C1 segment of cervical spinal cord (tissue), 14 donors: ENCODE measurements at places on chromosomes 3 and 15.

- no peak for DNase-seq
Measured at GRCh38 chr3:179236669-179237301, 14.1 kb downstream of the KCNMB3 start.

DNA sequence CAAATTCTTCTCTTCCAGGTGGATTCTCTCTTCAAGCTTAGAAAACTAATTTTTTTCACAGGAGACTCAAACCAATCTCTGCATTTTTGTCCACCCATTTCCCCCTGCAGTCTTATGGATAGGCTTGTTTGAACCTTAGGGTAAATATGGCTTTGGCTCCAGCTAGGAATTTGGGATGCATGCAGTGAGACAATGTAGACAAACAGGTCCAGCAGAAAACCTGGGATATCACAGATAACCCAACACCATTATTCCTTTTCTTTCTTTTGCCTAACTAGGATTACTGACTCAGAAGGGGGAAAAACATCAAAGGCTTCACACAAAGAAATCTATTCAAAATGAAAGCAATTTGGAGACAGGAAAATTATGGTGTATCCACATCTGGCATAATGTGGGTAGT is 11.2 kb upstream of the SEMA5B start:
- no peak for DNase-seq

DNA sequence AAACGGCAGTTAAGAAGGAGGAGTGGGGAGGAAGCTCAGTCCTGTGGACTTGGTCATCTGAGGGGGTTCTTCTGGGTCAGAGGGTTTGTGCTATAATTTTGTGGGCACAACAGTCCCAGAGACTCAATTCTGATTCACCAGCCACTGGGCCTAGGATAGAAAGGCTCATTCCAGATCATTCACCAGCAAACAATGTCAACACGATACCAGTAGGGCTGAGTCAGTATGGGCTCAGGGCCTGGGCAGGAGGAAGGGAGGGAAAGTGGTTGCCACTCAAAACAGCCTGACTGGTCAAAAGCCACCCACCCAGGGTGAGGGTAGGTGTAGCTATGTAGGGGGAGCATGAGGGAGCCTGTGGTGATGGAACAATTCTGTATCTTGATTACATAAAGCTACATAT is 86.9 kb upstream of the MEX3B start:
- no peak for DNase-seq

- no peak for DNase-seq
Measured at GRCh38 chr3:50806806-50807205, 132.1 kb downstream of the DOCK3 start.

DNA sequence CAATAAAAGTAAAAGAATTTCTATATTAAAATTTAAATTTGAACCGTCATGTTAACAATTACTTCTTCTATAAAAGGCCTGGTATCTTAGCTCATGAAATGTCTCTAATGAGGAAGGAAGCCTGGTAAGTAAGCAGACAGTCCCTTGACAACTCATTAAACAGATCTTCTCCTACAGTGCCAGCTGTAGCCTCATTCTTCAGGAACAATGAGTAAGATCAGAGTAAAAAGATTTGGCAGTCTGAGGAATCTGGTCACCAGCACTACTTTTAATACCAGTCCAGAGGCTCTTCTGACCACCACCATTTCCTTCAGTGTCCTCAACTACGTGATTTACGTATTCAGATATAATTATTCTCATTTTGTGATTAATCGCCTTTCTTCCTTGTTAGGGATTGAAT is 955.0 kb upstream of the ALCAM start:
- no peak for DNase-seq

DNA sequence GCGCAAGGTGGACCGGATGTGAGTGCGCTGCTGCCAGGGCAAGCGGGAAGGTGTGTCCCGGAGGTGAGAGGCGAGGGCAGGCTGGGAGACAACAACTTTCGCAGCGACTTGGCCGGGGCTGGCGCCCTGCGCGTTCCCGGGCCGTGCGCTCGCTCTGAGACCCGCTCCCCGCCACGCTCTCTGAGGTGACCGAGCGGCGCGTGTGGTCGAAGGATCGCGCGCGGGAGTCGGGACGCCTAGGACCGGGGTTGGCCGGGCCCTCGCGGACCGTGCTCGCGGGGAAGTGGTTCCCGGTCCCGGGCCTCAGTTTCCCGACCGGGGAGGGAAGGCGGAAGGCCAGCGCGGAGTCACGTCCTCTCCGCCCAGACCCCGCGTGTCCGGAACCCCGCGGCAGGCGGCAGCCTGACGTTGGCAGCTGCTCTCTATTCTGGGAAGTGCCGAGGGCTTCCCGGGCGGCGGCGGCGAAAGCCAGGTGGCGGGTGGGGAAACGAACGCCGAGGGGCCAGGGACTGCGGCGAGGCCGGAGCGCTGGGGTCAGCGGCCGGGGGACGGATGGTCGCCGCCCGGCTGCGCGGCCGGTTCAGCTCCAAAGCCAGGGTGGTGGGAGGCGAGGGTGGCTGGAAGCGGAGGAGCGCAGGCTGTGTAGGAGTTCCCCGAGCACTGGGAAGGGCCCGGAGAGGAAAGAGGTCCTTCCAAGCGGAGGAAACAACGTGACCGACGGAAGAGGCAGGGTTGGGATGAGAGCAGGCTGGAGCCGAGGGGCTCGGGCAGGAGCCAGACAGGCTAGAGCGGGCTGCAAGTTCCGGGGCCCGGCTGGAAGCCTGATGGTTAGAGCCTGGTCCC is 1.0 kb upstream of the IGF2BP2 start:
- DNase-seq = no peak

DNA sequence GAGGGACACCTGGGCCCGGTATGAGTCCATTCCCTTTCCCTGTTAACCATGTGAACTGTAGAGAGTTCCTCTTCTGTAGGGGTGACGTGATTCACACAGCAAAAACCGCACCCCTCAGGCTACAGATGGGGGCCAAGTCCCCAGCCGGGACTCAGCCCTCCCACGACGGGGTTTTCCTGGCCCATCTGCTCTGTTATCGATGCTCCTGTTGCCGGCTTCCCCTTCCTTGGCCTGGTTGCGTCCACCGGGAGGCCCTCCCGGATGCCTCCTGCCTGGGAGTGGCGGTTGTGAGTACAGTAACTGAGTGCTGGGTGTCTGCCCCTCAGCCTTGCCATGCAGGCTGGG is 817 bp upstream of the PLXNA1 start:
- no peak for DNase-seq

GRCh38 chr3:65334045-65334665 is 646.4 kb upstream of the ADAMTS9 start:
- no peak for DNase-seq

GRCh38 chr3:42999632-43000031 is 20.5 kb downstream of the GASK1A start:
- DNase-seq = no peak

DNA sequence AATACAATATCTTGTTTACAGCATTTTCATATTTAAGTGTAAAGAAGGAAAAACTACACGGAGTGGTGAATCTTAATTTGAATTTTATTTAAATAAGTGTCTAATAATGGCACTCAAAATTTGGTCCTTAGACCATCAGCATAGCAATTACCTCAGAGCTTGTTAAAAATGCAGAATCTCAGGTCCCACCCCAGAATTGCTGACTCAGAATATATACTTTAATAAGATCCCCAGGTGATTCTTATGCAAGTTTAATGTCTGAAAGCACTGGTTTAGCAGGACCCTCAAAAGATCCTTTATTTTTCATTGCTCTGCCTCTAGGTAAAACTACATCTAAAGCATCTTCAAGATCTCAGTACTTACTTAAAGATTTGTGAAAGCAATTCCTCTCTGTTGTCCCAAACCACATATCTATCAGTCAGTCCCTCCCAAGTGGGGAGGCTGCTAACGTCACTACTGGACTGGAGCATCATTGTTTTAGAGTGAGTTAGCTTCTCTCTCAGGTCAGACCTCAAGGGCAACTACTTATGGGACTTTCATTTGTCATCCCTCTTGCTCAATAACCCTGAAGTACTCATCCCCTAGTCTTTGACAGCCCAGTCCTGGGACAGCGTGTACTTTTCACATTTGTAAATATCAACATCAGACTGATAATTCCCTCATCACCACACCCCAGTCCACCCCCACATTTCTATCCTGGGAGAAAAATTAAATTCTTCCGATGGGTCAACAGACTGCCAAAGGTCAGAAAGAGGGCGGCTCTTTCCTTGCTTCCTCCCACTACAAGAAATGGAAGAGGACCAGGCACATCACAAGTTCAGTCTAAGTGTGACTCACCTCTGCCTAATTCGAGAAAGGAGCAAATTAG is 76.7 kb downstream of the CBLB start:
- no peak for DNase-seq

GRCh38 chr3:42061713-42062380 is 29.3 kb upstream of the TRAK1 start:
- no peak for DNase-seq

DNA sequence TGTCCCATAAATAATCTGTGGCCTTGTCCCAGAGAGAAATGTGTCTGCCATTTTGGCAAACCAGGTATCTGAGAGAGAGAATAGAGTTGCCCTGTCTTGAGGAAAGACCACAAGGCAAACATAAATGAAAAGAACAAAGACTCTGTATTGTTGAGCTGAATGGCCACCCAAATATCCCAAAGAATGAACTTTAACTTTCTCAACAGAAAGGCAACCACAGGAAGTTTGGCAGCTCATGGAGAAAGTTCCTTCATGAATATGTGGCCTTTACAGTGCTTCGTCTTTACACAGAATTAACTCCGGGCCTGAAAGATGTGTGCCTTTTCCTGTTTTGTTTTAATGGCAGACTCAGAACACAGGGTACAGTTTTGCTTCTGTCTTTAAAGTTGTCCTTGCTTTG is 41.4 kb upstream of the THBS1 start:
- no peak for DNase-seq

GRCh38 chr3:133575086-133575485 is 1.6 kb downstream of the CDV3 start:
- no peak for DNase-seq

DNA sequence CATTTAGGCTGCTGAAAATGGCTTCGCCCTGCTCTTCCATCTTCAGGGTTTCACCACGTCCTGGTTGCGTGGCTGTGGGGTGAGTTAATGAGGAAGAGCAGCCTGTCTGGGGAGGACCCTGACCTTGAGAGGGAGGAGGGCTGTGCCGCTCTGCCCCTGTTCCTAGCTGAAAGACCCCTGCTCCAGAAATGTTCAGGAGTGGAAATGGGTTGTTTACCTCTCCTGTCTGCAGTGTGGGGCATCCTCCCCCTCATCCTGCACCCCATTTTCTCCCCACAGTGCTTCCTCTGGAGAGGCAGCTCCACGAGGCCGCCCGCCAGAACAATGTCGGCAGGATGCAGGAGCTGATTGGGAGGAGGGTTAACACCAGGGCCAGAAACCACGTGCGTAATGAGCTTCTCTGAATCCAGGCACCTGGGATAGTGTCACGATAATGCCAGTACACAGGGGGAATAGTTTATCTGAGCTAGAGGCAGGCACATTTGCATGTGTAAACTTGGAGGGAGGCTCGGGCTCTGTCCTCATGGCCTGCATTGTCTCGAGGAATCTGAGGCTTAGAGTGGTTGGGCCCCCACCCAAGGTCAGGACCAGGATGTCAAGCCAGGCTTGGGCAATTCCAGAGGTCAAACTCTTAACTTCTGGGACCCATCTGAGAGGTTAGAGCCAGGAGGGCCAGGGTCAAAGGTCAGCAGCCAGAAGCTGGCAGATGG is 4.0 kb downstream of the ANKDD1A start:
- DNase-seq = no peak
